Foreskin fibroblast (primary cell): ENCODE measurements at places on chromosomes 5 and 9.

GRCh38 chr5:170451747-170452365 is 52.0 kb upstream of the KCNIP1 start:
- DNase-seq, result peak; percentile 49

DNA sequence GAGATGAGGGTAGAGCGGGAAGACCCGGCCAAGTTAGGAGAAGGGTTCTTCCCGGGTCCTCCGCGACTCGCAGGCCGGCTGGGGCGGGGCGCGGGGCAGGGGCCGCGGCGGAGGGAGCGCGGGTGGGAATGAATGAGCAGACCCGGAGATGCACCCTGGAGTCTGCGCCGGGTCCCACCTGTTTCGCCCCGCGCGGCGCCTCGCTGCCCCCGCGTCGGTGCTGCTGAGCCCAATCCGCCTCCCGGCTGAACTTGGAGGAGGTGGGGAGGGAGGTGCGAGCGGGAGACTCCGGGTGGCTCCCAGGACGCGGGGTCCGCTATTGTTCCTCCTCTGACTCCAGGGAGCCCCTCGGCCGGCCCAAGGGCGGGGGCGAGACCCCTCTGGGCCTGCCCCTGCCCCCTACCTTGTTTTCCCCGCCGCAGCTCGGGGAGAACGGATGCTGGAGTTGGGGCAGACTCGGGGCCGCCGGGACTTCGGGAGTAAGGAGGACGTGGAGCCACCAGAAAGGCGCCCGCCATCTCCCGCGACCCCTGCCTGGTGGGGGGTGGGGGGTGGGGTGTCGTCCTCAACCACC is 659 bp downstream of the RAI14 start:
- no peak for DNase-seq

- DNase-seq, result no peak
Observed at GRCh38 chr9:112654282-112654681, 63.6 kb downstream of the INIP start.

GRCh38 chr5:87765009-87765408 is 352.3 kb upstream of the CCNH start:
- DNase-seq, result no peak
